Lower leg skin (tissue), 4 donors: ENCODE measurements at places on chromosomes 6 and 20. TPM values are rescaled to one million over a fixed set of nuclear protein-coding genes. Genes with fewer than 3 reads are reported as not detected.

GRCh38 chr6:82032444-82032843, 215.1 kb downstream of the IBTK start:
- DNase-seq, result no peak

Gene BEND6
- total RNA-seq, result not detected

- DNase-seq, result no peak
These were observed 236.0 kb upstream of the TENT5A start for GRCh38 chr6:81988446-81988845.

Gene LRFN2
- total RNA-seq, result not detected

GRCh38 chr6:168352096-168352495, 32.5 kb upstream of the DACT2 start:
- DNase-seq, result no peak

Gene CFAP206
- total RNA-seq, result not detected

- DNase-seq, result no peak
These were observed 2.9 kb upstream of the AKAP7 start for GRCh38 chr6:131132360-131132759.

DNA sequence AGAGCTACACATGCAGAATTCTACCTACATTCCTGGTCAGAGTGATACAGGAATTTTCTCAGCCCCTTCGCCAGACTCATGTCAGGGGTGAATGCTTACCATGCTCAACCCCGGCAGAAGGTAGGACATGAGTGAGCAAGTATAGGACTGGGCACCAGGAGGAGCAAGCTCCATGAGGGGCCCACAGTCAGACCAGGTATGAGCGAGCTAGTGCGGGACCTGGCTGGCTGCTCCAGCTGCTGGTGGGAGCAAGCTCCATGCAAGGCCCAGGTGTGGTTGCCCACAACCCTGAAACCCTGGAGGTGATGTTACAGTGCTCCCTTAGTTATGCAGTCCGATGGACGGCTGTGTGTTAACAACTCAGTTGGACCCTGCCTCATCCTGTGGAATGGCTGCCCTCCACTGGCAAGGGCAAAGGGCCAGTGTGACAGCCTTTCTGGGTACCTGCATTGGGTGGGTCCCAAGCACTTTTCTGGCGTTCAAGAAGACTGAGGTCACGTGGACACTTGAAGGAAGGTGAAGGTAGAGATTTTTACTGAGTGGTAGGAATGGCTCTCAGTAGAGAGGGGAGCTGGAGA, 503.5 kb upstream of the CITED2 start:
- DNase-seq, result no peak

GRCh38 chr6:11683871-11684270, 94.7 kb downstream of the ADTRP start:
- no peak for DNase-seq

Gene SLPI
- total RNA-seq, result 222 TPM

Gene FKBP1C
- 0.53 TPM for total RNA-seq

GRCh38 chr6:40509086-40509485, 78.1 kb downstream of the LRFN2 start:
- no peak for DNase-seq

- no peak for DNase-seq
These were observed 10.6 kb downstream of the MTCH1 start for GRCh38 chr6:36975231-36976006.

Gene DAAM2
- 5.6 TPM for total RNA-seq

DNA sequence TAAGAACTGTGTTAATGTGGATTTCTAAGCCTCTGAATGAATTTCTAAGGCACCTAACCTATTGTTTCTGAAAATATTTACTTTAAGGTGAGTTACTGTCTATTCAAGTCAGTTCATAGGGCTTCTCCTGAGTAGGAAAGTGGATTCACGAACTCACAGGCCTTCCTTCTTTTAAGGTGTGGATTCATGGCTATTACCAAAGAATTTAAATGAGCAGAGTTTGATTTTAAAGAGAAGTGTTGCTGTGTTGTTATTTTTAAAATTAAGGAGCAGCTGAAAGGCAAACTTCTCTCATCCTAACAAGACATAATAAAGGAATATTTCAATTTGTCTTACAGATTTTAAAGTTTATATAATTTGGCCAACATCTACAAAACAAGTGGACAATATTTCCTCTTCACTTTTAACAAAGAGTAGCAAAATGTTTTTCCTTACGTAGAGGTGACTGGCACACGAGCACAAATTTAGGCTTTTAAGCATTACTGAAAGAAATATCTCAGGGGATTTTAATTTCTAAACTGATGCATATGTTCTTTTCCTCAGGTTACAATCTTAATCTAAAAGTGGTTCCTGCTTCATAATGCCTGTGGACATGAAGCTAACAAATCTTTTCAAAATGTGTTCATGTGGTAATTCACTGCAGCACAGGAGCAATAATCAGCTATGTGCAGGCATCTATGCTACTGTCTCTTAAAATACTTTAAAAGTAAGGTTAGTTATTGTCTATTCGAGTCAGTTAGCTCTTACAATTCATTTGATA, 602 bp upstream of the TSPYL4 start:
- no peak for DNase-seq

Gene ATXN1
- total RNA-seq, result 52.2 TPM

GRCh38 chr6:90362318-90362717, 65.7 kb upstream of the BACH2 start:
- DNase-seq, result no peak

- no peak for DNase-seq
These were observed 280.6 kb downstream of the LAMA2 start for GRCh38 chr6:129163551-129163950.

- DNase-seq, result no peak
These were observed 41.8 kb downstream of the RPRD1B start for GRCh38 chr20:38075161-38075998.

Gene STX11
- 20.1 TPM for total RNA-seq

- DNase-seq, result no peak
These were observed 1.1 kb downstream of the RNF144B start for GRCh38 chr6:18388271-18388670.

DNA sequence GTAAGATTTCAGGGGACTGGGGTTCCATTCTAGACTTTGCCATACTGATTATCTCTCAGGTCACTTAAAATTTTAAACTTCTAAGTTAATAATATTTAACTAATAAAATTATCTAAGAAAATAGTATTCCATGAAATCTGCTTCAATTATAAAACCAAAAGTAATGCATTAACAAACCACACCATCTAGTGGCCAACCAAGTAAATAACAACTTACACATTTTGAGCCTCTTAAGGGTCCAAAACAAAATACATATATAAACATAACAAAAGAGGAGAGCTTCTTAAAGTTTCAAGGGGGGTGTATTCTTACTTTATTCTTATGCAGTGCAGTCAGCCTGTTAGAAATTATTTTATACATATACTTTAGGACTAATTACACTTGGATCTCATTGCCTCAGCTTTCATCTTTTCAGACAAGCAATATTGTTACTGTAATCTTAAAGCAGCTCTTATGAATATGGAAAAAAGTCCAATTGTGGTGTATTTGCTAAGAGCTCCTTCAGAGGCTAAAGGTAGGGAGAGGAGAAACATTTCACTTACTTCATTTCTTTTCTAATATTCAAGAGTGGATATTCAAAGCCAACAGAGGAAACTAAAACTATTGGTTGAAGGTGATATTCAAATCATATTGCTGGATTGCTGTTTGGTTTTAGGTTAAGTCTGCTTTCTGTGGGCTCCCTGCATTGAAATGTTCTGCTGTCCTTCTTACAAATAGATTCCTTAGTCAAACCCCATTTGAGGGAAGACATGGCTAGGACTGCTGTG, 199.7 kb upstream of the SIM1 start:
- no peak for DNase-seq

Gene SCGN
- total RNA-seq, result not detected

DNA sequence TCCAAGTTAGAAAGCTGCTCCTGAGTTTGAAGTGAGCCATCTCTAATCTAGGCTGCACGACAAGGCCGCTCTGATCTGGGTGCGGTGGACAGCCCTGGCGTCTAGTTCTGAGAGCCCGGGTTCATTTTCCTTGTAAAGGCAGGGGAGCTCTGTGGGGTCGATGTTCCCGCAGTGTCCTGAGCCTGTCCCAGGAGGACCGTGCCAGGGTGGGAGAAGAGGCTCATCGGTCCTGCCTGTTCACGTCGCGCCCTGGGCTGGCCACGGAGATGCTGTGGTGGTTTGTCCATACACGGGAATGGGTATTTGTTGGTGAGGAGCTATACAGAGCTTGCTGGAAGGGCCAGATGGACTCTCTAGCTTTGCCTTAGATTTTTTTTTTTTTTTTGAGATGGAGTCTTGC, 27.0 kb downstream of the PSMG4 start:
- DNase-seq, result no peak

Gene BHLHE23
- not detected for total RNA-seq

GRCh38 chr20:62252342-62252966, 14.1 kb downstream of the OSBPL2 start:
- DNase-seq, result no peak

Gene EDN3
- 0.96 TPM for total RNA-seq

- DNase-seq, result no peak
These were observed 73.3 kb downstream of the OPRM1 start for GRCh38 chr6:154112181-154112809.

DNA sequence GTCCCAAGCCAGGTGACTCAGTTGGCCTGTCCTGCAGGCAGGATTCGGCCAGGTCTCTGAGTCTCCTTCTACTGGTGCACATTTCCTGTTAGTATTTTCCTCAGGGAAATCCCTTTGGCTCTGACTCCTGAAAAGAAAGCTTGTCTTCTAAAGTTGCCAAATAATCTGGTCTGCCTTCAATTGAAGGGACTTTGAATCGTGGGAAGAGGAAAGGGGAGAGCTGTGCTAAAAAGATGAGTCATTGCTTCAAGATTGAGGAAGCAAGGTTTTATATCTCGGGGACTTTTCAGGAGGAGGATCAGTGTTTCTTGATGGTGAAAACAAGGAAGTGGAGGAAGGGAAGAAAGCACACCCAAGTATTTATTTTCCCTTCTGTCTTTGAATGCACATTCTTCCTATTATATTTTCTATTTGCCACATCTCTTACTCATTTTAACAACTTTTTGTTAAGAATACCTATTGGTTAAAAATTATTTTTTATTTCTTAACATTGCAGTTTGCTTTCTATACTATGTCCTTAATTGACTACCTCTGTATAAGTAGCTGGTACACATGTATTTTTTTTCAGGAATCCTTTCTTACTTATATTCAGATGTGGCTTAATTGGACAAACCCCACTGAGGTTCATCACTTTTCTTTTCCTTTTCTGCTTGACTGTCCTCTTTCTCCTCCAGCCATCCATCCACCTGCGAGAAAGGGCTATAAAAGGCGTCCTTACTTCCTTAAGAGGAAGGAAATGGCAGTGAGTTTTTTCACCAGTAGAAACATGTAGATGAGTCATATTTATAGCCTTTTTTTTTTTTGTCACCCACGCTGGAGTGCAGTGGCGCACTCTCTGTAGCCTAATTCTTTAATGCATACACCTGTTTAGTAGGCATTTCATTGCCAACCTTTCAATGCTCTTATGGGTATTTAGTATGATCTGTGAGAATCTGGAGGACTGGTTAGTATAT, 15.0 kb upstream of the IFNGR1 start:
- no peak for DNase-seq

Gene LRRC73
- total RNA-seq, result 0.53 TPM

GRCh38 chr6:131061751-131062119, 1.3 kb downstream of the EPB41L2 start:
- no peak for DNase-seq
